Cerebellar cortex (tissue), 1 donor: ENCODE measurements at places on chromosomes 2 and 18.

- DNase-seq: no peak
Measured at GRCh38 chr2:216081012-216081411, 597 bp downstream of the PECR start.

DNA sequence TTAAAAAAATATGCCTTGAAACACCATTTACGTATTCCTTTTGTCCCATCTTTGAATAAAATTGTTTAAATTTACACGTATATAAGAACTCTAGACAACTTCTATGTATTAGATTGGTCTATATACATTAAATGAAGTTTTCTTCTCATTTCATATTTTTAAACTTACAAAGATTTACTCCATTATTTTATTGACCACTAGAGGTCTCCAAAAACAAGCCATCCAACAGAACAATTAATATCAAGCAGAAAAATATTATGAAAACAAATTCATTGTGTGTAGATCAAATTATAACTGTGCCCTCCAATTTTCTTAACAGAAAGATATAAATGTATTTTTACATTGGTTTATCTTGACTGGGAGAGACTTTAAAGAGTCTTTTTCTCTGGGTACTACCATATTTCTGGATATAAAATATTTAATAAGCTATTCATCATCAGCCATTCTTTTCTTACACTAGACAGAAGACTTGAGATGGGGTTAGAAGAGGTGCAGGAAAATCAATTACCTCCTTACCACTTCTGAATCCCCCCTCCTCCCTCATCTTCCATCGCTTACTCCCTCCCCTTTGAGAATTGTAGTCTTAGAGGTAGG lies 66.5 kb downstream of the DPP4 start:
- DNase-seq: no peak

GRCh38 chr18:79516441-79516931 lies 120.8 kb downstream of the NFATC1 start:
- DNase-seq: no peak

- DNase-seq: peak; percentile 82
Measured at GRCh38 chr2:39730685-39731302, 48.3 kb downstream of the THUMPD2 start.

DNA sequence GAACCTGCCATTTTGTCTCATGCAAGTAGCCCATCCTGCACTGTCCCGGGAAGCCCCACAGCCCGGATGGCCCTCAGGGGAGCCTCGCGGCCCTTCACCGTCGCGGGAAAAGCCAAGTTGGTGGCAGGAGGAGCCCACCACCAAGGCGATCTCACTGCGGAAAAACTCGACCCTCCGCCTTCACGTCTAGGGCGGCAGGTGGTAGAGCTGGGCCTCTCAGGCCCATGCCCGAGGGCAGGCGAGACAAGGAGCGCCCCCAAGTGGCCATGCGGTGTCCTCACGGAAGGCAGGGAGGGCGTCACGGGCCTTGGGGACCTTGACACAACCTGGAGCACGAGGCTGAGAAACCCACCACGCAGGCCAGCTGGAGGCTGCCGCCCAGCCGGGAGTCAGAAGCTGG lies 34.8 kb upstream of the SKA1 start:
- DNase-seq: no peak

- no peak for DNase-seq
Measured at GRCh38 chr18:10524507-10525370, 1.1 kb upstream of the NAPG start.

GRCh38 chr2:133940134-133940533 lies 313.7 kb upstream of the MGAT5 start:
- no peak for DNase-seq

DNA sequence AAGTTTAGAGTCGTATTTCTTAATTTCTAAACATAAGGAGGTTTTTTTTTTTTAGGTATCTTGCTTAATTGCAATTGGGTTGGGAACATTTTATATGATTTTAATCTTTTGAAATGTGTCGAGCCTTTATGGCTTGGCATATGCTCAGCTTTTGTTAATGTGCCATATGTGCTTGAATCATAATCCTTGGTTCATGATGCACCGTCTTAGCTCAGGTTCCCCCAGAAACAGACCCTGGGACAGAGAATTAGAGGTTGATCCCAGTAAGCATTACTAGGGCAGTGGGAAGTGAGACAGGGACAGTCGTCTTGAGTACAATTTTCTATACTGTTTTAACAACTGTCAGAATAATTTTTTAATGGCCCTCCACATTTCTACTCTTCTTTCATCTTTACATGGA lies 9.3 kb downstream of the CHCHD5 start:
- no peak for DNase-seq

GRCh38 chr18:63365876-63366212 lies 1.2 kb downstream of the KDSR start:
- DNase-seq: no peak

GRCh38 chr2:176205126-176205525 lies 16.7 kb downstream of the HOXD1 start:
- DNase-seq: no peak

DNA sequence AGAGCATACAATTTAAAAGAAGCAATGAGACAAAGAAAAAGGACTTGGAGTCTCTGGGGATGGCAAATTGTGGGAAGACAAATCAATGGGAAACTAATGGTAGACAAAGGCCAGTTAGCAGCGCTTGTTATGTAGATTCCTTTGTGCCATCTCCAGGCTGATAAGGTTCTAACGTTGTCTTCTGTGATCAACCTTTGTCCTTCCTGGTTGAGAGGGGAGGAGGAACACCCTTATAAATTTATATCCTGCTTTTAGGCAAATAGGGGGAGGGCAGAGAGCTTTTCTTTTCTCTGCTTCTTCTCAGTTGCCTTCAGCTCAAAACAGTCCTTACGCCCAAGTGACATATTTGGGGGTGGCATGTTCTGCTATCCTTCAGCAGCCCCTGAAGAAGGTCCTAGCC lies 89.8 kb downstream of the STPG4 start:
- DNase-seq: no peak

DNA sequence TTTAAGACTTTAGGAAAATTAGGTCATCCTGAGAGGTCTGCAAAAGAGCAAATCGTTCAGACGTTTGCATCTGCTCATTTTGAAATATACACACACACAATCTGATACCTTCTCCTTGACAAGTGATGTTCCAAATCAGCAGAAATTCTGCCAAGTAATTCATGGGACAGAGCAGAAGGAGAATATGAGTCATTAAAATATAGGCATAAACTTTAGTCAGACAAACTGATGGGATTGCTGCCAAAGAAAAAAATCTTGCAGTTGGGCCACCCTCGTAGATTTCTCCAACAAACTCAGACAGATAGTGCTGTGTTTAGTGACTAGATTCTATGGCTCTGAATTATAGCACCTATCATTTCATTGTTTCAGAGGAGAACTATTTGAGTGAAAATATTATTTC lies 336.3 kb downstream of the NYAP2 start:
- no peak for DNase-seq

GRCh38 chr2:221400411-221400810 lies 171.7 kb downstream of the EPHA4 start:
- DNase-seq: no peak

DNA sequence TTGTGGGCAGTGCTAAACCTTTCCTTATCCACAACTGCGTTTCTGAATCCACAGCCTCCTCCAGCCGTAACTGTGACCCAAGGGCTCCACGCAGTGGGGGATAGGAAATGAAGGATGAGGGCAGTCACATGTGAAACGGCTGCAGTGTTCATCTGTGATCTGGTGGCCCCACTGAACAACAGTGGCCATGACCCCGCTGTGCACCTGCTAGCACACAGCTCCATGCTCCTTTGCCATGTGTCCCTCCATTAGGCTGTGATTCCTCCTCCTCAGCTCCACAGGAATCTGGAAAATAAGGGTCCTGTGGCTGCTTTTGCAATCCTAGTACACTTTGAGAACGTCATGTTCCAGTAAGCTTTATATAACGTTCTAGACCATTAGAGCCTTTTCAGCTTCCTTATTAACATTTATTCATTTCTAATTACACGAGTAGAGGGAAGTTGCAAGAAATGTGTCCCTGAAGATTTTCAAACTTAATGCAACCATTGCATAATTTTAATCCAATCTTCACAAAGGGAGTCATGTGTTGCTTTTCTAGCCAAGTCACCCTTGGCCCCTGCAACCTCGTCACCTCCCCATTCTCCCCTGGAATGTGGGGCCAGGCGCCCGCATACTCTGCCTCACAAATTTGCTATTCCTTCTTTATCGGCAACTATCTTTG lies 7.1 kb upstream of the NAPG start:
- DNase-seq: no peak

DNA sequence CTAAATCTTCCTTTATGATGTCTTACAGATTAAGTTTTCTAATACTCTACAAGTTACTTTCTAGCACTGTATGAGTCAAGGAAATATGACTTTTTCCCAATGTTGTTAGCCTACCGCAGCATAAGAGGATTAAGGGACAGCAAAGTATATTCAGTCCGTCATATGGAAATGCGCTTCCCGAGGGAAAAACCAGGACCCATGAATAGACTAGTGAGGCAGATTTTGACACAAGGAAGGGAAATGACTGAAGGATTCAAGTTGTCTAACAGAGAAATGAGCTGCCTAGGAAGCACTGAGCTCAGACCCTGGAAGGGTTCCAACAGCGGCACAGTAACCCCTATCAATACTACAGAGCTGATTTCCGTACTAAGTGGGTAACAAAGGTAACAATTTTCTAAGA lies 12.0 kb downstream of the SEPTIN10 start:
- DNase-seq: no peak

DNA sequence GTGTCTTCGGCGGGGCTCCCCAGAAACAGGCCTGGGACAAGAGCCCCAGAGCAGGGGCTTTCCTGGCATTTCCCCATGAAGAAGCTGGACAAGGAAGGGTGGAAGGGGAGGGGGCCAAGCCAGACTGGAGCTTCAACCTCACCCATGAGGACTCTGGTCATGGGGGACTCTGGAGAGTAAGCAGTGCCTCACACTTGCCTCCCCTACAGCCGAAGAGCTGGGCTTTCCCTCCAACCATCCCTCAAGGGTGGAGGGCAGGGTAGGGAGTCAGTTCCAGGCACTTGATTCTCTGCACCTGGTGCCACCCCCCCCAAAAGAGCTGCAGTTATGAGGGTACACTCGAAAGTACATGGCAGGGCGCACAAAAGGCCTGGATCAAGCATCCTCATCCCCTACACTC lies 246.6 kb downstream of the TFCP2L1 start:
- no peak for DNase-seq

- DNase-seq: no peak
Measured at GRCh38 chr18:38747153-38747552, 1181.6 kb upstream of the CELF4 start.

DNA sequence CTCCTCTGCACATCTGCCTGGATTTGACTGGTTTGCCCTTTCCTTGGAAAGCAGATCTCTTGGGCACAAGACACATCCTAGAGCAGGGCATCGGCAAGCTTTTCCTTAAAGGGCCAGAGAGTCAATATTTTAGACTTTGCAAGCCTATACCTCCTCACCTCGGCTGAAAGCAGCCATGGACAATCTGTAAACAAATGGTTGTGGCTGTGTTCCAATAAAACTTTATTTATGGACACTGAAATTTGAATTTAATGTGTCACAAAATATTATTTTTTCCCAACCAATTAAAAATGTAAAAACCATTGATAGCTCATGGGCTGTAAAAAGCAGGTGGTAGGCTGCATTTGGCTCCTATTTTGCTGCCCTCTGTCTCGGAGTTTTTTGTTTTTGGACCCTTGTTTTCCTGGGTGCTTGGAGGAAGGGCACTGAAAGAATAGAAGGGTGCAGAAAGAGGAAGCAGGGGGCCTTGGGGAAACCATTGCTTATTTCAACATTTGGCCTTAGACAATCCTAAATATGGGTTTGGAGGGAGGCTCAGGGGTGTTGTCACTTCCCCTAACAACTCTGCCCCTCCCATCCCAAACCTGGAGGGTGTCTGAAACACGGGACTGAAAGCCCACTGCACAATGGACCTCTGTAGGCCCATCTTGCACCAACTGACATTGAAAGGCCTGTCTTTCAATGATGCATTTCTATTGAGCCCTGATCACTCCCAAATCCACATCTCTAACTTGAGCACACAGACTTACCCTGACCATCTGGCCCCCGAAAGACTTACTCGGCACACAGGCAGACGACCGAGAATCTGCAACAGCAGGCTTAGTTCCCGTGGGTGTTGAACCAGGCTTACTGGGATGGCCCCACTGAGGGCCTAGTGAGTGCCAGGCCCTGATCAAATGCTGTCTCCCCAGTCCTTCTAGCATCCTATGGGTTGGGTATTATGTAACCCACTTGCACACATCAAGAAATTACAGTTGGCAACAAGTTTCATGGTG lies 7.1 kb upstream of the ZFP36L2 start:
- no peak for DNase-seq

DNA sequence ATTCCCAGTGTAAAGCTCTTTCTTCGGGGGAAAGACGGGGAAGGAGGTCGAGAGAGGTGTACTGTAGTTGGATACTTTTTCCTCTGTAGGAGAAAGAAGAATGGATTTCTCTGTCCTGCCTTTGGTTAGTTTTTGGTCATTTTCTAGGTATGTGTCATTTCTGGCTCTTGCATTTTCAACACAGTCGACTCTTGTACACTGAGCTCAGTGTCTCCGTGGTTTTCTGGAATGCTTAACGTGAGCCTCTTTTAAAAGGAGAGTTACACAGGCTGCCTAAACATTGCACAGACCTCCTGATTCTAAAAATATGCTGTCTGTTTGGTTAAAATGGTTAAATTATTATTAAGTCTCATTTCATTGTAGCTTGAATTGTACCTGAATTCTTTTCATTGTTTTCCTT lies 21.8 kb upstream of the GLS start:
- no peak for DNase-seq

GRCh38 chr2:61426267-61426897 lies 44.5 kb downstream of the USP34 start:
- peak; percentile 71 for DNase-seq

DNA sequence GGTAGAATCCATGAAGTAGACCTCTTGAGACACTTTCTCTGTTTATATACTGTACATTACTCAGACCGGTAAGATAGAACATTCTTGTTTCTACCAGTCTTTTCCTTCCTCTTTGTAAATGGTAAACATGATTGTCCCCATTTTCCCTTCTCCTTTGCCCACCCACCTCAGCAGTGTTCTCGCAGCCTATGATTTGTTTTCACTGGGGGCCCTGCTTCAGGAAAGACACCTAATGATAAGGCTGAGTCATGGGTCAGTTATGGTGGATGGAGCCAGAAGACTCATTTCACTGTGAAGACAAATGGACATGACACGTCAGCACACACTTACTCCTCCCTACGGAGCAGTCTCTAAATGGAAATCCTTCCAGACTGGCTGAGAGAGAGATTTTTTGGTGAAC lies 23.7 kb downstream of the CENPO start:
- DNase-seq: no peak
